ENCODE measurements at places on chromosomes 4 and X.

GRCh38 chr4:89482251-89482650 lies 174.7 kb upstream of the GPRIN3 start:
- DNase-seq: peak; percentile 1

- DNase-seq: no peak
These were observed 138.8 kb downstream of the PDLIM5 start for GRCh38 chr4:94590493-94590892.

- no peak for DNase-seq
These were observed 907 bp upstream of the ATP10D start for GRCh38 chr4:47484168-47484567.

GRCh38 chr4:78787392-78788006 lies 11.3 kb downstream of the BMP2K start:
- DNase-seq: no peak

DNA sequence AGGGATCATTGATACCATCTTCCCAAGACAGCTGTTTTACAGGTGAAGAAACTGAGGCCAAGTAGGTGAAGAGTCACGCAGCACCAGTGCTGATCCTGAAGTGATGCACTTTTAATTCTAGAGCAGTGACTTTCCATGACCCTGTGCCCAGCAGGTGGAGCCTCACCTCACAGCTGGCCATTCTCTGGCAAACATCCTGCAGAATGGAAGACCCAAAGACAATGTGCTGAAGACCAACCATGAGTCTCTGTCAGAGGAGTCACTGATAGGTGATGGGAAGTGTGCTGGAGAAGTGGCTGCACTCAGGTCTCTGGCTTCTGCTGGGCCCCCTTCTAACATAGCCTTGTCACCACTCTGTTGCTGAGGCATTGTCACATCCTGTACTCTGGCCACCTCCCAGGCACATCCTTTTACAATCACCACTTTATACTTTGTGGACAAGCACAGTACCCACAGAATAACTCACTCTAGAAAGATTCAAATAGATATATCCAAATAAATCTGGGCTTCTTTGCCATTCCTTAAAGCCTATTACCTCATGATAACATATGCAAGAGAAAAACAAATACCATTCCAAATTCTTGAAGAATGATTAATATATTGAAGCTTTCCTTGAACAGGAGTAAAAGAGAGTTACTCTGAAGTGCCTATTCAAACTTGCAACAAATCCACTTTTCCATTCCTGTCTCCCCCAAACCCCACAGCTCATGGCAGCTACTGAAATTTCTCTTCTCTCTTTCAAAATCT lies 64.1 kb upstream of the SCOC start:
- no peak for DNase-seq

GRCh38 chr4:101122019-101122418 lies 225.3 kb downstream of the PPP3CA start:
- DNase-seq: no peak
